NCI-H1048 (cell line): ENCODE measurements at places on chromosomes 16 and 17.

DNA sequence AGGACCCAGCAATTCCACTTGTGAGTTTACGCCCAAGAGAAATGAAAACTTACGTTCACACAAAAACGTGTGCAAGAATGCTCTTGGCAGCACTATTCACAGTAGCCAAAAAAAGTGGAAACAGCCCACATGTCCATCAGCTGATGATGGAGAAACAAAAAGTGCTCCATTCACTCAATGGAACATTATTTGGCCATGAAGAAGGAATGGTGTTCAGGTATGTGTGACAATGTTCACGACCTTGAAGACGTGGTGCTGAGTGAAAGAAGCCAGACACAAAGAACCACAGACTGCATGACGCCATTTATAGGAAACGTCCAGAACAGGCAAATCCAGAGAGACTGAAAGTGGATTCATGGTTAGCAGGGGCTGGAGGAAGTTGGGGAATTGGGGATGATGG lies 84.9 kb downstream of the ZDHHC7 start:
- DNase-seq: no peak

GRCh38 chr16:74034200-74034599 lies 262.4 kb upstream of the PSMD7 start:
- DNase-seq: no peak

GRCh38 chr17:20120836-20121235 lies 111.7 kb downstream of the SPECC1 start:
- DNase-seq: no peak

- no peak for DNase-seq
Observed at GRCh38 chr17:71941920-71942319, 178.9 kb upstream of the SOX9 start.

- no peak for DNase-seq
Observed at GRCh38 chr16:74844041-74844980, 69.7 kb upstream of the FA2H start.

DNA sequence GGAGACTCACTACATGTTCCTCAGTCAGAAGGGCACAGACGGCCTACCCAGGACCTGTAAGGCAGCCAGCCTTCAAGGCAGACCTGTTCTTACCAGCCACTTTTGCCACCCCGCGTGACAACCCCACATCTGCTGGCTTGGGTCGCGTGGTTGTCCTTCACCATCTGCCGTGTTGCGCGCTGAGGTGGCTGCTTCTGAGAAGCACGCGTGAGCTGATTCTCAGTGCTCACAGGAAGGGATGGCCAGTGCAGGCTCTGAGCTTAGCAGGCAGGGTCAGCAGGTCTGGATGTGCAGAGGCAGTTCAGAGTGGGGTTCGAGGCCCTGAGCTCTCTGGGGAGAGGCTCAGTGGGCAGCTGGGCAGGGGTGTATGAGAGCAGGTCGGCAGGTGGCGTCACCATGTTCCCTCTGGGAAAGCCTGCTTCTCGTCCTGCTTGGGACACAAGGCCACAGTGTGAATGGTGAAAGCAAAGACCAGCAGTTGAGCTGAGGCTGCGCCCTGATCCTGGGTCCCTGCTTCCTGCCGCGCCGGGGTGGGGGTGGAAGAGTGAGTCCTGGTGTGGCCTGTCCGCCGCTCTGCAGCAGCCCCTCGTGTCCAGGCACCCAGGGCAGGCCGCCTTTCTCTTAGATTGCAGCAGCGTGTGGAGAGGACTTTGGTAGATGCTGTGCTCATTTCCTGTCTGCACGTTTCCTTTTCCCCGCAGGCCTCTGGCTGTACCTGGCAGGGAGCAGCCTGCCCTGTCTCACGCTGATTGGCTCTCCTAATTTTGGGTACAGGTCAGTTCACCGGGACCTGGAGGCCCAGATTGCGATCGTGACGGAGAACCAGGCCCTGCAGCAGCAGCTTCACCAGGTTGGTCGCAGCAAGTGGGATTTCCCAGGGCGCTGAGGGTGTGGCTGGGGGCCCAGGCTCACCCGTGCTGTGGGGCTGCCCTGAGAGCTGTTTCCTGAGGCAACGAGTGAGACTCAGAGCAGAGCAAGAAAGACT lies 36.0 kb downstream of the PGS1 start:
- DNase-seq: no peak

- DNase-seq: no peak
Observed at GRCh38 chr16:64657316-64658011, 464.4 kb downstream of the CDH11 start.

GRCh38 chr17:39077866-39078265 lies 73.6 kb downstream of the PLXDC1 start:
- no peak for DNase-seq

DNA sequence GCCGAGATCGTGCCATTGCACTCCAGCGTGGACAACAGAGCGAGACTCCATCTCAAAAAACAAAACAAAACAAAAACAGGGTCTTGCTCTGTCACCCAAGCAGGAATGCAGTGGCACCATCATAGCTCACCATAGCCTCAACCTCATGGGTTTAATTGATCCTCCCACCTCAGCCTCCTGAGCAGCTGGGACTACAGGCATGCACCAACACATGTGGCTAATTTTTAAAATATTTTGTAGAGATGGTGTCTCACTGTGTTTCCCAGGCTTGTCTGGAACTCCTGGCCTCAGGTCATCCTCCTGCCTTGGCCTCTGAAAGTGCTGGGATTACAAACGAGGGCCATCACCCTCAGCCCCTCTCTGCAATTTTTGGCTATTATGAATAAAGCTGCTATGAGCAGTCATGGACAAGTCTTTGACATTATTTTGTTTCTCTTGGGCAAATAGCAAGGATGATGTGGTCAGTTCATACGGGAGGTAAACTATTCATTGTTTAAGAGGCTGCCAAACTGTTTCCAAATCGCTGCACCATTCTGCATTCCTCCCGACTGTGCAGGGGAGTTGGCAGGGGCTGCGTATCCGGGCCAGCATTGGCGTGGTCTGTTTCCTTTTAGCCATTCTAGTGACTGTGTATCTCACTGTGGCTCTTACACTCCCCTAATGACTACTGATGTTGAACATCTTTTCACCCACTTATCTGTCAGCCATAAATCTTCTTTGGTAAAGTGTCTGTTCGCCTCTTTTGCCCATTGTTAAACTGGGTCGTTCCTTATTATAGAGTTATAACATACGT lies 21.1 kb downstream of the EIF4A3 start:
- no peak for DNase-seq

DNA sequence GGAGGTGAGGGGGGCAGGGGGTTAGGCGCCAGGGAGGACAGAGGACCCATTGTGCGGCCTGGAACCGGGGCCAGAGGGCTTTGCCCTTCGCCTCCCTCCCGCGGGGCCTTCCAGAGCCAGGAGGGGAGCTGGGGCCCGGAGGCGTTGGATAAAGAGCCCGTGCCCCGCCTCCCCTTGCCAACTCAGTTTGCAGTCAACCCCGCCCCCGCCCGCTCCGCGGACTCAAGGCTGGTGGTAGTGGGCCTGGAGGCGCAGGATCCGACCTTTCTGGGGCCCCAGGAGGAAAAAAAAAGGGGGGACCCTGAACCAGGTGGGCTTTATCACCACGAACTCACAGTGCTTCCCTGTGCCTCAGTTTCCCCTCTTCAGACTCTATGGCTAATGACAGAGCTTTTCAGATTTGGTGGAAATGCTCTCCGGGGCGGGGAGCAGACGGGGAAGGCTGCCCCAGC lies 2.0 kb upstream of the SPHK1 start:
- no peak for DNase-seq

DNA sequence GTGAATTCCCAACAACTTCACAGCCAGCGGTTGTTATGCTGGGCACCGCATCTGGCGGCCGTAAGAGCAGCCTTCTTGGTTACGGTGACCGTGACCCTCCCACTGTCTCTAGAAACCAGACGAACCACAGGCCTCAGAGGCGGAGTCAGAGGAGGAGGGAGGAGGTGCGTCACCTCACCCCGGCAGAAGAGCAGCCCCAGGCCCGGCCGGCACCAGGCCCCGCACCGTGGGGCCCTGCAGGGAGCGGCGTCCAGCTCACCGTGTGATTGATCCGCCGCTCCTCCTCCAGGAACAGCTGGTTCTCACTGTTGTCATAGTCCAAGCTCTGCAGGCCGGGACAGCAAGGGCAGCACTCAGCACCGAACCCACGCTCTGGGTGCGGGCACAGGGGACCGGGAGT lies 13.7 kb downstream of the CLCN7 start:
- DNase-seq: no peak

GRCh38 chr17:38559051-38559879 lies 46.5 kb downstream of the SRCIN1 start:
- DNase-seq: peak; percentile 89

GRCh38 chr17:30565073-30565935 lies 88.1 kb downstream of the GOSR1 start:
- no peak for DNase-seq

GRCh38 chr17:22145605-22146178 lies 453.4 kb downstream of the KCNJ18 start:
- DNase-seq: no peak

- DNase-seq: no peak
Observed at GRCh38 chr16:17339764-17340541, 130.8 kb downstream of the XYLT1 start.

- no peak for DNase-seq
Observed at GRCh38 chr16:82082543-82083244, 47.6 kb downstream of the HSD17B2 start.

DNA sequence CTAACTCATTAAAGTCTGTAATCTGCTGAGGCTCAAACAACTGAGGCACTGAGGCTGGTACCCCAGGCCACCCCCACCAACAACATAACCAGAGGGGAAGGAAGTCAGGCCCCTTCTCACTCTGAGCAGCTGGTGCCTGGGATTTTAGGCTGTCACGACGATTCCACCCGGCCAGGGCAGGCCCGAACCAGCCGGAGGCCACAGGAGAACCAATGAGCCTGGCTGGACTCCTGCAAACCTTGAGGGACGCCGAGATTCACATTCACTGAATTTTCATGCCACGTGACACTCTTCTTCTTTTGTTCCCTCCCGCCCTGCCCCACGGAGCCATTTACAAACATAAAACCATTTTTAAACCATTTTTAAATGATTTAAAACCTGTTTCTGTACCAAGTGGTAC lies 48.1 kb downstream of the RPH3AL start:
- no peak for DNase-seq

- no peak for DNase-seq
Observed at GRCh38 chr17:60594734-60595133, 5.3 kb upstream of the PPM1D start.

DNA sequence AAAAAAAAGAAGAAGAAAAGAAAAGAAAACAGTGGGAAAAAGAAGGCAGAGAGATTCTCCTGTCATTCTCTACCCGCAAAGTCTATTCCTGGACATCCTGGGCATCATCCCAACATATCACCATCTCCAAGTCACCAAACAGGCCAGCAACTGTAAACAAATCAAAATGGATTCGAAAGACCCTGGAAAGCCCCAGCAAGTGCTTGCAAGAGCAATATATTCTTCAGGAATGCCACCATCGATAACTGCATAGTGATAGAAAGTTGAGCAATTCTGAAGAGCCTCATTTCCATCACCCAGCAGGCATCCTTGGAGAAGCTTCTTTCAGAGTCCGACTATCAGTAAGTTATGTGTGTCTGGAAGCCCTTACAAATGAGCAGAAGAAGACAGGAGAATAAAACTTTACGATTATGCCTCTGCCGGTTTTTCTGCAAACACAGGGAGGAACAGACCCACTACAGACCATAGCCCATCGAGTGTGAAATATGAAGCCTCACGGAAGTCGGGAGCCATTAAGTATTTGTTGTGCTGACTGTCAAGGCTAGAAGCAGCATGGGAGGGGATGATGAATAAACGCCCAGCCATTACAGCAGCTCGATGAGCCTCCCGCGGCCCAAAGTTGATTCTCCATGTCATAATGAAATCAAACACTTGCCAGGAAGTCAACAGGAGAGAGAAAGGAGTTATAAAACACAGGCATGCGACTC lies 64.5 kb upstream of the SEC14L1 start:
- DNase-seq: no peak

DNA sequence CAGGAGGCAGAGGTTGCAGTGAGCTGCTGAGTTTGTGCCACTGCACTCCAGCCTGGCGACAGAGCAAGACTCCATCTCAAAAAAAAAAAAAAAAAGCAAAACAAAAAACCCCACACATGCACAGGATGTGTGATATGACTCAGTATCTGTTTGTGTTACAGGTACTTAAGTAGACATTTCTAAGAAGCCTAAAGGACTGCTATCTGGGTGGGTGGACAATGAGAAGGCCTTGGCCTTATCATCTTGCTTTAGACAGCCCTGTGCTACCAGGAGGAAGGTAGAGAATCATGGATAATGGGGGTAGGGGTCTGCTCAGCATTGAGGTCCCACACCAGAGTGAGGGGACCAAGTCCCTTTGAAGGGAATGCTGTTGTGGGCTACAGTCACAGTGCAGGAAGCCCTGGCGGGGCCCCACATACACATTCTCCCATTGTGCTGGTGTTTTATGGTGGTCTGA lies 26.7 kb downstream of the PLD6 start:
- DNase-seq: no peak

GRCh38 chr16:24188021-24188542 lies 68.1 kb upstream of the CACNG3 start:
- no peak for DNase-seq

DNA sequence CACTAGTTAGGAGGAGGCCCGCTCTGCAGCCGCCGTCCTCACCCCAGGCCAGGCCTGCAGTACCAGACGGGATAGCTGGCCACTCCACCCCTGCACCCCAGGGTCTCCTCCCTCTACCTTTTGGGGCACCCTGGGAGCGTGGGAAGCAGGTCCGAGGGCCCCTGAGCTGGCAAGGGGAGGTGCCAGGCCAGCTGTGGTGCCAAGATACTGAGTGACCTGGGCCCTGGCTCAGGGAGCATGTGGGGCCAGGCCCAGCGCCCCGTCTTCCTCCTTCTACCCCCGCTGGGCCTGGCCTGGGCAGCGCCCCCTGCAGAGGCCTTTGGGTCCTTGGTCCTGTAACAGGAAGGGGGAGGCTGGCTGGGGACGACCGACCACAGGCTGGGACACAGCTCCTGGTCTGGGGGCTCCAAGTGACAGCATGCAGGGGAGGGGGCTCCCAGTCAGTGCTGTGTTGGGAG lies 13.0 kb downstream of the PAM16 start:
- no peak for DNase-seq

GRCh38 chr17:4833941-4834680 lies 971 bp downstream of the MINK1 start:
- DNase-seq: no peak

- DNase-seq: no peak
Observed at GRCh38 chr17:12765548-12765947, 23.8 kb upstream of the ARHGAP44 start.

- no peak for DNase-seq
Observed at GRCh38 chr16:24511174-24511573, 28.2 kb upstream of the RBBP6 start.

GRCh38 chr16:10931134-10931533 lies 11.1 kb downstream of the DEXI start:
- DNase-seq: no peak

GRCh38 chr17:72030067-72030899 lies 90.5 kb upstream of the SOX9 start:
- no peak for DNase-seq

DNA sequence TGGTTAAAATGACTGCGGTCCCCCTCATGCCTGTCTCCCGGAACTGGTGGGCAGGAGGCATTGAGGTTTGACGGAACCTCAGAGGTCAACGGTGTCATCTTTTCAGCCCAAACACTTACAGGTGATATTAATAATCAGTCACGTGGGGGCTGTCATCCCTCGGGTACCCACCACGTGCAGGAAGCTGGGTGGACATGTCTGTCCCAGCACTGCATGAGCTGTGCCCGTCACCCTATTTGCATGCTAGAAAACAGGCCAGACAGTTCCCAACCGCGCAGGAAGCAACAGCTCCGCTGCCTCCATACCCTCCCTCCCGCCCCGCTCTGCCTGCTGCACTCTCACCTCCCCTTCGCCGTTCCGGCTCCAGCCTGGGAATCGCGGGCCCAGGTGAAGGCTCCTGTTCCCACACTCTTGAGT lies 1.4 kb downstream of the SYNGR3 start:
- DNase-seq: no peak
